ENCODE measurements at places on chromosomes 5 and 9.

DNA sequence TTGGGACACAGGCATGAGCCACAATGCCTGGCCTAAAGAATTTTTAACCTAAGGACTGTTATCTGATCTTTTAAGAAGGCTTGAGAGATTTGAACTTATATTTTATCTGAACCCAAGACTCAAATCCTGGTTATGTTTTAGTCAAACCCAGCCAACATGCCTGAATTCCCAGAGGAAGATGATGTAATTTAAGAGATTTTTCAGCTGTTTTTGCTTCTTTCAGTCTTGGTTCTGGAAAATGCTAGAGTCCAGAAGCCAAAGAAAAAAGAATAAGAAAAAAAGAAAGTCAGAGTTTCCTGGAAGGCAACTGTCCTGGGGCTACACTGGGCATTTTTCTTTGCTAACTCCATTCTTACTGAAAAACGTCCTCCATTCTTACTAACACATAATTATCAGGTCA lies 85.8 kb downstream of the SNX18 start:
- DNase-seq: no peak

- DNase-seq: no peak
Measured at GRCh38 chr9:68861436-68861835, 152.5 kb downstream of the PRKACG start.

DNA sequence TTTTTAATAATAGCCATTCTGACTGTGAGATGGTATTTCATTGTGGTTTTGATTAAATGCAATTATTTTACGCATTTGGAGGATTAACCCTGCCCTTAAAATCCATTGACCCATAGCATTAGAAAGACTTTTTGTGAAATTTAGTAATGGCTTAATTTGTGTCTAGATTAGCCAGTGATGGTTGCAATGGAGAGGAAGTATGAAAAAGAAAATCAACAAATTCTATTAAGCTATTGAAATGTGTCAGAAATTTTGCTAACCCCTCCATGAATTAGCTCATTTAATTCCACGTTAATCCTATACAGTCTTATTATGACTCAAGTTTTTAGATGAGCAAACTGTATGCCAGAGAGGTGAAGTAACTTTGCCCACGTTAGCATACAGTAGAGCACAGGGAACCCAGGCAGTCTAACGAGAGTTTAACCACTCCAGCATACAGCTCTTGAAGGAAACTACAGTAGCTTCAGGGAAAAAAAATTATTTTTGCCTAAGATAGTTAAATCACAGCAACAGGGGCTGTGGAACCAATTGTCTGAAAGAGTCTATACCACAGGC lies 158.2 kb upstream of the PPP2R2B start:
- DNase-seq: no peak

DNA sequence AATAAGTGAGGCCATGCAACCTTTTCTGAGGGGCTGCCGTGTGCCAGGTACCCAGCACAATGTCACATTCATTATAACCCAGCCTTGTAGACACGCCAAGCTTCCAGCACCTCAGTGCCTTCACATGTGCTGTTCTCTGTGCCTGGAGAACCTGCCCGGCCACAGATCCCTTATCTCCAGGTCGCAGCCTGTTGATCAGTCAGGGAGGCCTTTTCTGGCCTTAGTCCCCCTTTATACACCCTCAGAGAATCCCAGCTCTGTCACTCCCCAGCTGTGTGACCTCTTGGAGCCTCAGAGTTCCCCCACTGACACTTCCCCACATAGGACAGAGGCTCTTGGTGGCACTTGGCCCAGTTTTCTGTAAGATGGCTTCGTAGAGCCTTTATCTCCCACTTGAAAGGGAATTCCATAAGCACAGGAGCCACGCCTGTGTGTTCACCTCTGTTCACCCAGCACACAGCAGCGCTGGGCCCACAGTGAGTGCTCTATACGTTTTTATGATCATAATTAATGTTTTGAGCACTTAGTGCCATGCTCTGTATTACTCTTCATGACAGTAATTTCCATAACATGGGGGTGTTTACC lies 38.7 kb downstream of the NEURL1B start:
- no peak for DNase-seq

- DNase-seq: no peak
Measured at GRCh38 chr5:58885260-58885659, 302.4 kb downstream of the RAB3C start.

- DNase-seq: no peak
Measured at GRCh38 chr5:36056422-36056821, 10.3 kb downstream of the UGT3A2 start.

DNA sequence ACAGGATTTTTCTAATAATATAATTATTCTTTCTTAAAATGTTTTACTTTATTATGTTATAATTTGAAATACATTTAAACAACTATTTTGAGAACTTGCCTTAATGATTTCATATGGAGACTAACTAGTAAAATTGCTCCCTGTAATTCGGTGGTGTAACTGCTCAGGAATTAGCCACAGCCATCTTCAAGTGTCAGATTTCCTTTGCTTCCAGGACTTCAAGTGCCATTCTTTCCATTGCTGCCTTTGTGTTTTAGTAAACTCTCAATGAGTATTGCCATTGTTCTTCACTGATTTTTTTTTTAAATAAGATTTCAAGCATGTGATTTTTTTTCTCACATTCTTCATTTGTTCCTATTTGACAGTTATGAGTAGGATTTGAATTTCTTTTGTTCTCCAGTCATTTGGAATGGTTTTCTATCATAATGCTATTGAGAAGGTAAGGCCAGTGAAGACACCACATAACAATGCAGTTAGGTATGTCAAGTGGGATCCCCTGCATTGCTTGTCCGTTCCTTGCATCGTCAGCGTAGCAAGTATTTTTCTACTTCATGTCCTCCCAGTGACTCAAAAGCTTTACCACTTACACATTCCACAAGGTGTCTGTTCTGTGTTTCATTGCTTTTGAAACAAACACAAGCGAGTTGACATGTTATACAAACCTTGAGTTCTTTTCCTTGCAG lies 83.7 kb downstream of the LNPEP start:
- DNase-seq: no peak

DNA sequence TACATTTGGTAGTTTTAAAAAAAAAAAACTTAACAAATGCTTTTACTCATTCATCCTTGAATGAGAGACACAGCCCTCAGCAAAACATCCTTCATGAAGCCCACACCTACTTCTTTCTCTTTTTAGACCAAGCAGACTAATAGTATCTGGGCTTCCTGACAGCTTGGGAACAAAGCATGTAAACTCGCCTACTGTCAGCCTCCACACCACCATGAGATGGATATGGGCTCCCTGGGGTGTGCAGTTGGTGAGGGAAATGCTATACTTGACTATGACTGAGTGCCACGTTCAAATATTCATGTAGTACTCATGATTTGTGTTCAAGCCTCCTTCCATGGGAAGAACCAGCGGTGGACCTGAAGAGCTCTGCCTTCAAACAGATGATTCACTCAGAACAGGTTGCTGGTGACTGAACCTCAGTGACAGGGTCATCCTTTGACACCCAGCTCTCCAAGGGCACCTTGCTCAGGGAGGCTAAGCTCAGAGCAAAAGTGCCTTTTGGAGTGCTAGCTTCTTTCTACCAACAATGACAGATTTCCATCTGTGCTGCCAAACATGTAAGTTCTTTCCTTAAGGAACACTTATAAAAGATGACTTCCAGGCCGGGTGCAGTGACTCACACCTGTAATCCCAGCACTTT lies 36.8 kb downstream of the SLC22A5 start:
- no peak for DNase-seq

- DNase-seq: no peak
Measured at GRCh38 chr9:130117376-130117775, 54.8 kb upstream of the NCS1 start.

DNA sequence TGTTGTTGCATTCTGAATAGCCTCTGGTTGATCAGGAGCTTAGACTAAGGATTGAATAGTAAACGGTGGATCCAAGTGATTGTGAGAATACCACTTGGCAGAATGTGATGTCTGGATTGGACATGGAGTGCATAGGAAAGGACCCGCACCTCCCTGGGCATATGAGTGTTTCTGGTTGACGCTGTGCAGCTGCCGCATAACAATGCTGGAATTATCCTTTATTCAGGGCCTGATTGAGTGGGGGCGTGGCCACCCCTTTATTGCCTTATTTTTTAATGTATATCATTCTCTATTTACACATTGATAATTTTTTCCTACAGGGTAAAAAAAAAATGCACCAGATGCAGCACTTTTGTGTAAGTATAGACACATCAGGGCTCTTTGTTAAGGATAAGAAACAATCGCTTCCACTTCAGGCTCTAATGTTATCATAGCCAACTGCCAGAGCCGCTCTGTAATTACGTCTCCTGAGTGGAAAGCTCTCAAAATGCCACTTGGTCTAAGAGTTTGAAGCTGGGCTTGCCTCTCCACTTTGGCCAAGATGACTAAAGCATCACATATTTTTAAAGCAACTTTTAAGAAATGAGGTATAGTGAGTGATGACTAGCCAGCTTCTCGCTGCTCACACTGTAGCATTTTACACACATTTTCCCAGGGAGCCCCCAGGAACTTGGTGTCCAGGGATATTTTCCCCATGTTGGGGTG lies 5.7 kb downstream of the FGD3 start:
- DNase-seq: no peak

DNA sequence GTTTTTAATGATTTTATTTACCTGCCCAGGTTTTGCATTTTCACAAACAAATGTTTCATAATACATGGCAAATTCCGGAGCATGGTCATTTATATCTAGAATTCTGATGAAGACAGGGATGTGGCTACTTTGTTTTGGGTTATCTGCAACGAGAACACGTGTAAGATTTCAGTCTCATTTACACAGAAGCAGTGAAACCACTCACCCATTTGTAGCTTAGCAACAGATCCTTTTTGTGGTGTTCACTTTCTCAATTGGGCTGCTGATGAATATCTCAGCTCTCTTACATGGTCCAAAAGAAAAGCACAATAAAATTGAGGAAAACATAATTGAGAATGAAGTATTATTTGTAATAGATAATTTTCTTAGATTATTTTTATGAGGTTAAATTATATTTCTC lies 148.6 kb downstream of the CDH9 start:
- no peak for DNase-seq

GRCh38 chr9:133691191-133691590 lies 47.0 kb downstream of the SARDH start:
- DNase-seq: no peak

DNA sequence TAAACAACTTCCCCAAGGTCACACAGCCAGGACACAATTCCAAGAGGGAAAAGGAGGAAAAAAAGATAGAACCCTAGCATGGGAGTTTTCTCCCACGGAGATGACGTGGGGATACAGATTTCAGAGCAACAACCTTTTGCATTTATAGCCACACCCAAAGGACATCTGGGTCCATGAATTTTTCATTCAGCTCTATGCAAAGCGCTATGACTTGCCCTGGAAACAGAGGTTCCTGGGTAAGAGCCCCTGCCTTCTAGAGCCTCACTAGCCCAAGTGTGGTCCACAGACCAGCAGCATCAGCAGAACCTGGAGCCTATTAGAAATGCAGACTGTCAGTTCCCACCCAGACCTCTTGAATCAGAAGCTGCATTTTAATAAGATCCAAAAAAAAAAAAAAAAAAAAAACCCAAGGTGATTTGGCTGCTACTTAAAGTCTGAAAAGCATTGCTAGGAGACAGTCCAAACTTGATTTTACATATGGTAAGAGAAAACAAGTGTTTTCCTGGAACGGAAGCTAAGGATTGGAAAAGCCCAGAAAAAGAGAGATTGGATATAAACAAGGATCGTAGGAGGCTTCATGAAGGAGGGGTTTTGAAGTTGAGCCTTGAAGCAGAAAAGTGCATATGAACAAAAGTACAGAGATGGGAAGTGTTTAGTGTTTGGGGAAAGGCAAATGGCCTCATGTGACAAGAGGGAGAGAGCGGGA lies 17.6 kb upstream of the ADAM19 start:
- no peak for DNase-seq

DNA sequence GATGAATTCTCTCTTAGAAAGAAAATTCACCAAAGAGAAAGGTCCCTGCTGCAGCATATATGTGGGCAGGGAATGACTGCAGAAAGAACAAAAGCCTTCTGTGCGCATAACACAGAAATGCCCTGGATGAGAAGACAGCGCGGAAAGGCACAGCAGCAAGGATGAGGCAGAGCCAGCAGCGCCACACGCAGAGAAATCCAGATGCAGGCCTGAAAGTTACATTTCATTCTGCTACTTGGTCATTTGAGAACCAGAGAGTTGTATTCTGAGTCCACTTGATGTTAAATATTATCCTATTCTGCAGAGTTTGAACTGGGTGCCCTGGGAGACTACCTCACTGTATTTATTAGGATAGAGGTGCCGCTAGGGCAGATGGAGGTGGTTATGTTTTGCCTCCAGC lies 68.5 kb downstream of the GLDC start:
- no peak for DNase-seq

GRCh38 chr5:104526866-104527265 lies 964.3 kb upstream of the NUDT12 start:
- DNase-seq: no peak

DNA sequence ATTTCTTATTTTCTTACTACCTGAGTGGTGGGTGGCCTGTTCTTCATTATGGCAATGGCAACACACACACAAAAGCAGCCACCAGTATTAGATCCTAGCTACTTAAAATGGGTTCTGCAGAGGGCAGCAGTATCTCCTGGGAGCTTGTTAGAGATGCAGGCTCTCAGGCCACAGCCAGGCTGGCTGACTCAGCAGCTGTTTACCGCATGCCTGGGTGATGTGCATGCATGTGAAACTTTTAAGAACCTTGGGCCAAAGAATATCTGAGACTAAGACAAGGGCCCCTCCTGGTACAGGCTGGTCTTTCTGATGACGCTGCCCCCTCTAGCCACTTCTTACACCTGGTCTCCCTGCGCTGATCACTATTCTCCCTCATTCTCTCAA lies 399.0 kb downstream of the MED10 start:
- no peak for DNase-seq

GRCh38 chr5:173236531-173237142 lies 1.6 kb upstream of the NKX2-5 start:
- no peak for DNase-seq

GRCh38 chr9:96064826-96065481 lies 189.5 kb downstream of the ERCC6L2 start:
- DNase-seq: no peak

GRCh38 chr9:22105005-22105722 lies 96.1 kb upstream of the CDKN2B start:
- no peak for DNase-seq

DNA sequence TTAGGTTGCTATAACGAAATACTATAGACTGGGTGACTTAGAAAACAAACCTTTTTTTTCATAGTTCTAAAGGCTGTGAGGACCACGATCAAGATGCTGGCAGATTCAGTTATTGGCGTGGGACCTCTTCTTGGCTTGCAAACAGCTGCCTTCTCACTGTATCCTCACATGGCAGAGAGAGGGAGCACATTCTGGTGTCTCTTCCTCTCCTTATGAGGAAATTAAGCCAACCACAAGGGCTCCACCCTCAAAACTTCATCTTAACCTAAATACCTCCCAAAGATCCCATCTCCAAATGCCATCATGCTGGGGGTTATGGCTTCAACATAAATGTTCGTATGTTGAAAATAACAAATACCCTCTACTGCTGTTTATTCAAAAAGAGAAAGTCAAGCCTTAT lies 197.1 kb downstream of the CEMIP2 start:
- DNase-seq: no peak

DNA sequence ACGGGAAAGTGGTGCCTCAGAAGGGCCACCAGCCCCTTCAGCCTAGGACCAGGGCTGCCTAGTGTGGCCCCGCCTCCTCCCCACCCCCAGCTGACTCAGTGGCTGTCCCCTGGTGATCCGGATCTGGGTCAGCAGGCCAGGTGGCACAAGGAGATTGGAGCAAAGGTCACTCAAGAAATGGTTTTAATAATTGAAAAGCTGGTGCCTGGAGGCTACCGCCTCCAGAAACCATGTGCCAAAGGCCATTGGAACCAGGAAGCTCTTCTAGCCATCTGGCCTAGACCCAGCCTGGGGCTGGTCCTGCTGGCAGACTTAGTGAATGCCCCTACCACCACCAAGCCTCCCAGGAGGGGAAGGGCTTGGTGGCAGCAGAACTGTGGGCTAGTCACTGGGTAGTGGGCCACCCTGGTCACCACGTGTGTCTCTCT lies 1.5 kb downstream of the ST6GALNAC4 start:
- DNase-seq: no peak
